ENCODE measurements at places on chromosomes 7 and 10.
A peak's percentile ranks its signal among the peaks of the same experiment; 100 is the strongest.

DNA sequence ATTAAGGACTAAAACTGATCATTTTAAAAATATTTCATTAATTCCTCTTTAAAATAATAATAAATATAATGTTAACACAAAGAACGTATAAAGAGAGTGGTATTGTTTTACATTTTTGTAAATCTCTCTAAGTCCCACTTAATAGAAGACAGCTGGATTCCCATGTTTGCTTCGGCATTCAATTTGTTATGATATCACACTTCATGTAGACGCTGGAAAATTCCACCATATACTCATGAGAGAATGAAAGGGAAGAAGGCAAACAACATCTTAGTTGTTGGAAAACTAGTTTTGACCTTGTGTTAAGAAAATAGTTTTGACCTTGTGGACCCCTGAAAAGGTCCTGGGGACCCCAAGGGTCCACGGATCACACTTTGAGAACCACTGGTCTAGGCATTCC lies 85.3 kb upstream of the MGMT start:
- DNase-seq, result no peak

DNA sequence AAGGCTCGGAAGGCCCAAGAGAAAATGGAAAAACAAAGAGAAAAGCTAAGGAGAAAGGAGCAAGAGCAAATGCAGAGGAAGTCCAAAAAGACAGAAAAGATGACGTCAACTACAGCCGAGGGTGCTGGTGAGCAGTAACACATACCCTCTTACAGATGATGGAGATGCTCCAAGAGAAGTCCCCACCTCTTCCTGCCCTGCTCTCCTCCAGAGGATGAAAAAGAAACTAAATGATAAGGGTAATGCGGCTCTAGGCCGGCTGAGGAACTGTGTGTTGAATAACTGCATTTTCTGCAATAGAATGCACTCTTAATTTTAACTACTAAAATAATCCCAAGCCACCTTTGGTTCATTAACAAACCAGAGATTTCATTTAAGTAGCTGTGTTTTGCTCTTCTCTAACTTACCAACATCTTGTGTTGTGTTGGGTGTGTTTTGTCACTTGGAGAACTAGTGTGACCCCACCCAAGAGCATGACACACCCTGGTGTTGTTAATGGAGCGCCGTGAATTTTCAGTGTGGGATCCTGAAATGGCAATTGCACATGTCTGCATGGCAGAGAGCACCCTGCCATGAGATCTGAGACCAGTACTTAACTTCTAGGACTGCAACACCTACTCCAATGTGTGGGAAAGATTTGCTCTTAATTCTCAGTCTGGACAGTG lies 34.0 kb downstream of the PON1 start:
- no peak for DNase-seq

- no peak for DNase-seq
Measured at GRCh38 chr7:11492307-11492706, 339.7 kb downstream of the THSD7A start.

DNA sequence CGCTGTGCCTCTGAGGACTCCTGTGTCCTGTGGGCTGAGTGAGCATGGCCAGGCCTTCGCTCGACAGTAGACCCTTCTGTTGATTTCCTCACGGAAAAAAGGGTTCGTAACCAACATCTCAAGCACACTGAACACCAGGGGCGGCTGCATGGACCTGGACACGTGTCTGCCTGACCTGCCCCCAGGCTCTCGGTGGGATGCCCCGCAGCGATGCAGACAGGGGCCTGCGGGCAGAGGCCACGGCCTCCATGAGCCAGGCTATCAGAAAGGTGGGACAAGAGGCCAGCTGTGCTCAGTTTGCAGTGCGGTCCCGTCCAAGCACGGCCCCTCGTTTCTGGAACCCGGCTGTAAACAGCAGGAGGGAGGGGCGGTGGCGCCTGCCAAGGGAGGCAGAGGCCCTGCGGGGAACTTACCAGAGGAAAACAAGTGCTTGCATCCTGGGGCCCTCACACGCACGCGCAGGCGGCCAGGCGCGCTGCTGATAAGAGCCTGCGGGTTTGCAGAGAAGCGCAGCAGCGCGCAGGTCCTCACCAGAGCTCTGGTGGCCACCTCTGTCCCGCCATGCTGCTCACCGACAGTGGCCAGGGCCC lies 10.6 kb downstream of the GPR146 start:
- peak; percentile 56 for DNase-seq

DNA sequence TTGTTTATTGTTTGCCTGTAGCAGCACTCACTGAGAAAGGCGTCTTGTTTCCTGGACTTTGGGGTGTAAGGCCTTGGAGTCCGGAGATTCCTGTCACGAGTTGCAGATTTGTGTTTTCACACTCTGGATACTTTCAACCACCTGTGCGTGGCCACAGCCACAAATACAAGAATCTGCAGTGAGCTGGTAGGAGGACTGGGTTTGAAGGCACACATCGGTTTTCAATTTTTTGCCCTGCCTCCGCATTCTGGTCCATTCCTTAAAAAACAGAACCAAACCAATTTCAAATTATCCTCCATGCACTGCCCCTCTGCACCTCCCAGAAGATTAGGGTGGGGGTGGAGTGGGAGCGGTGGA lies 619 bp downstream of the EXOC4 start:
- no peak for DNase-seq

DNA sequence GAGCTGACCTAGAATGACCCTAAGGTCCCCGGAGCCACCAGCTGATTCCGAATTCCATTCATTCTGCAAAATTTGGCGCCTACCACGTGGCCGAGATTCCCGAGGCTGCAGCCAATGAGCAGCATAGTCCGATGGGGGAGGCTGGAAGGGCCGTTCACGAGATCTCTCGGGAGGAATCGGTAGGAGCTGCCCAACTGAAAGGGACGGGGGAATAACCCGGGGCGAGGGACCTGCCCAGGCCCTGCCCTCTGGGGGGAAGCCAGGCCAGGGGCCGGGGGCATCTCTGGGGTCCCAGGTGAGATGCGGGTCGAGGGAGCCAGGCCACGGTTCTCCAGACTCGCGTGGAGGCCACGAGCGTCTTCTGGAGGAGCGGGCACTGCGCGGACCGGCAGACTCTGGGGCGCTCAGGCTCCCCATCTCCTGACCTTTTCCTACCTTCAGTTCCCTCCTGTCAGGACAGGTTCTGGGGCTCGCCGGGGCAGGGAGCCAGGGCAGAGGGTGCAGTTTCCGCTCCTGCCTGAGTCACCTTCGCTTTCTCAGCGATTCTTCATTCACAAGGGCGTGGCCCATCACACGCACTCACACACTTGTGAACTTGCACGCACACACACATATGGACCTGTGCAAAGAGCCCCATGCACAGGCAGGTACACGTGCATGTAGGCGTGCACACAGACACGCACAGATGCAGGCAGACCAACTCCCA lies 173.4 kb downstream of the RNF216 start:
- no peak for DNase-seq

- no peak for DNase-seq
Measured at GRCh38 chr7:145193951-145194350, 358.1 kb upstream of the TPK1 start.

- no peak for DNase-seq
Measured at GRCh38 chr10:125637496-125637895, 45.5 kb downstream of the TEX36 start.

DNA sequence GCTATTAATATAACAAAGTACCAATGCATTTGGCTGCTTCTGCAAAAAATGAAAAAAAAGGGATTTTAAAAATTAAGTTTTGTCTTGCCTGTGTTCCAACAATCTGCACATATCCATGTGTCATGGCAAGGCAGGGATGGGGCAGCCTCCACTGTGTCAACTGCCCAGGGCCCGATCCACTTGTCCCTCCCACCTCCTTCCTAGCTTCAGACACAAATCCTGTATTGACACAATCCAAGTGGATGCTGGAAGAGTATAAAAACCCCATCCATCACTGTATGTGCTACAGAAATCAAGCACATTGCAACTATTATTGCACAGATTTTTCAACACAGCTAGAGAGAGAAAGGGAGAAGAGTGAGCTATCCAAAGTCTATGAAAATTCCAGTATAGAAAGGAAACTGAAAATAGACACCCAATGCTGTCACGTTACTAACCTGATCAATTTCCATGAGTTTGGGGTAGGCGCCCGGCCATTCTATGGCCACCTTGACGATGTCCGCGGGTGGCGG lies 106.4 kb downstream of the ELMO1 start:
- no peak for DNase-seq

Data from stimulated activated CD4-positive, alpha-beta T cell treated with anti-CD3 and anti-CD28 coated beads, Interleukin-1b, Interleukin-23, amount 100 ng/mL, for 48 hours (primary cell).